Kidney tubule cell (primary cell): ENCODE measurements at places on chromosomes 12 and 14.

- DNase-seq = no peak
Observed at GRCh38 chr12:15858353-15858752, 23.8 kb upstream of the STRAP start.

GRCh38 chr12:14782756-14783155 is 20.5 kb downstream of the WBP11 start:
- DNase-seq = no peak

DNA sequence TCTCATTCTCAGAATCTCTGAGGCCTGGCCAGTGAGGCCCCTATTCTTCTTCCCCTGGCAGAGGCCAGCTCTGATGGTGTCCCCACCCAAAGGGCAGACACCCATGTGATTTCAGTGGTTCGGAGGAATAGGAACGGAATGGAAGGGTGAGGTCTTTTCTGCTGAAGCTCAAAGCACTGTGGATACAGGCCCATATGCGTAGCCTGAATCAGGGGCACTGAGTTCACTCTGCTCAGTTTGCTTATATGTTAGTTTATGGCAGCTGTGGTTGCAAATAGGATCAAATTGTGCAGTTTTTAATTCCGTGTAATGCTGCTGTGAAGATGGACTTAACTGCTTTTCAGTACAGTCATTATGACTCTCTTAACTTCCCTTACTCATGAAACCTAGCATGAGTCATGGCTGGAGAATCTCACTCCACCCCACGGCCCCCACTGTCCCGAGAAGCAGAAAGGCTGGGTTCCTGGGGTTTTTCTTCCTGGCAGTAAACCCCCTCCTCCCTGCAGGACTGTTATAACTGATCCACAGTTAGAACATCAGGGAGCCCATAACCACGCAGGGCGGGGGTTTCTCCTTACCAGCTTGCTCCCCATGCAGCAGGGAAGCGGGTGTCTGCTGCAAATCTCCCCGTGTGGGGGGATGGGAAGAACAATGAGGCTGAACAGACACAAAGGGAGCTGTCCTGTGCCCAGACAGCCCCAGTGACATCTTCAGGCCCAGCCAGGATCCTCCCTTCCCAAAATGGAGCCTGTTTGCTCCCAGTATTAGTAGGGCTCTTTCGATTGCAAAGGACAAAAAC is 122.7 kb downstream of the SLC38A6 start:
- DNase-seq = peak; percentile 93

GRCh38 chr14:67502867-67503266 is 14.3 kb upstream of the TMEM229B start:
- no peak for DNase-seq

DNA sequence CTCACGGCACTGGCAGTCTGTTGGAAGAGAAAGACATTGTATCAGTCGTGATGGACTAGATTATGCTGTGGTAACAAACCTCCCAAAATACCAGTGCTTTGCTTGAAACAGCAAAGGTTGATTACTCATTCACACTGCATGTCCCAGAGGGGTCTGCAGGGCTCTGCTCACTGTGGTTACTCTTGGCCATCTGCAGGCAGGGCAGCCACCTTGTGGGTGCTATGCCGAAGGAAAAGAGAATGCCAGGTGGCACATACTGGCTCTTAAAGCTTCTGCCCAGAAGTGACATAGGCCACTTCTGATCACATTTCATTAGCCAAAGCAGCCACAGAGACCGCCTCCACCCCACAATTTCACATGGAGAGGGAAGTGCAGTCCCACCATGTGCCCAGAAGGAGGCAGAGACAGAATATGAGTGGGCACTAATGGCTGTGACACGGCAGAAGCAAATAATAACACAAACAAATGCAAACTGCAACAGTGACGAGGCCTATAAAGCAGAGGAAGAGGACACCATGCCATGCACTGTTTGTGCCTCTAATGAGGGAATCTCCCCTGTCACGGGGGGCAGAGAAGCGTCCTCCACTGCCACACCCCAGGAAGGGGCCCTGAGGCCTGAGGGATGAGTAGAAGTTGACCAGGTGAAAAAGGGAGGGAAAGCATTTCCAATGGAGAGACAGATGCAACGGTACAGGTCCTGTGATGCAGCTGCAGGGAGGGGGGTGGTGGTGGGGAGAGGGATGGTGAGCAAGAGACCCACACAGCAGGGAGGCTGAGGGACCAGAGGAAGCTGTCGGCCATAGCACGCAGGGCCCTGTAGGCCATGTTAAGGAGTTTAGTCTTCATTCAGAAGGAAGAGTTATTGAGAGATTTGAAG is 51.7 kb upstream of the KICS2 start:
- peak; percentile 13 for DNase-seq

- DNase-seq = no peak
Observed at GRCh38 chr12:41772478-41772877, 372.2 kb downstream of the GXYLT1 start.

DNA sequence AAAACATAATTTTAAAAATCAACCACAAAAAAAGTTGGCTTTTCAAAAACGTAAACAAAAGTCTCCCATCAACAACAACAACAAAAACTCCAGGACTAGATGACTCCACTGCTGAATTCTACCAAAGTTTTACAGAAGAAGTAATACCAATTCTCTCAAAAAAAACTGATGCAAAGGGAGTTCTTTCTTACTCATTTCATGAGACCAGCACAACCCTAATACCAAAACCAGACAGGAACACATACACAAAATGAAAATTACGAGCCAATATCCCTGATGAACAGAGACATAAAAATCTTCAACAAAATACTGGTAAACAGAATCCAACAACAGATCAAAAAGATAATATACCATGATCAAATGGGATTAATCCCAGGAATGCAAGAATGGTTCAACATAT is 147.3 kb downstream of the BTG1 start:
- DNase-seq = no peak

- no peak for DNase-seq
Observed at GRCh38 chr12:57887631-57888408, 41.3 kb upstream of the CTDSP2 start.

DNA sequence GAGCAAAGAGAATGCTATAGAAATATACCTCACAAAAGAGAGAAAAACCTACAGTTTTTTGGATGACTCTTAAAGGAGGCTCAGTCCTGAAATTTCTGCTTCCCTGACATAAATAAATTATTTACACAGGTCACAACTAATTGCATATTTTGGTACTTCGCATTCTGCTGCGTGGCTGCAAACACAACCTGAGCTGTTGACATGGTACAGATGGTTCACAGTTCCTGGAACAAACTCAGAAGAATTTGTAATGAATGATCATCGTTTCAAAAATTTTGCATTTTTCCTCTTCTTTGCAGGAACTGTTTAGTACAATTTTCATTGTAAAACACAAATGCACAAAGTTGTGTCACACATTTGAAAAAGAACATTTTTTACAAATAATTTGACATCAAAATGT is 313.7 kb upstream of the SYT1 start:
- DNase-seq = no peak

DNA sequence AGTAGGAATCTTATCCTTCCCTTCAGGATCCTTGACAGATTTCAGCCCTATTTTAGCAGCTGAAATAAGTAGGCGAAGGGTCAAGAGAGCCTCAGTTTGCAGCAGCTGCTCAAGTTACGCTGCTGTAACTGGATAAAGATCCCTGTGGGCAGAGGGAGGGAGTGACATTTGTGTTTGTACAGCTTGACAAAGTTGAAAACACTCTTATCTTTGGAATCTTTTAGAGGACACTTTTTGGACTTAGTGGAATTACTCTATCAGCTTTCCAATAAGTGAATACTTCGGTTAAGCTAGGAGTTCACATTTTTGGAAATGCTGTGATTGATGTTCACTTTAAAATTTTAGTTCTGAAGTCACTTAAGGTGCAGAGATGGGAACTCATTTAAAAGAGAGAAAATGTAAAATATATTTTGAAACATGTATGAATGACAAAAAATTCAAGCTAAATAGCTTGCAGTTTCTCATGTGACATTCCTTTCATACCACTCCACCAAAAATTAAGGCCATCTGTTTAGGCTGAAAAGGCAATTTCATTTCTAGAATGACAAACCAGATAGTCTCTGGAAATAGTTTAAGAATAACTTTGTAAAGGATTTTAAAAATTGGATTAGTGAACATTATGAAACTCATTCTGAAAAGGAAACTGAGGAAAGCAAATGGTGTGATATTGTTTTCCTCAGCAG is 55.2 kb downstream of the SLC38A4 start:
- no peak for DNase-seq

DNA sequence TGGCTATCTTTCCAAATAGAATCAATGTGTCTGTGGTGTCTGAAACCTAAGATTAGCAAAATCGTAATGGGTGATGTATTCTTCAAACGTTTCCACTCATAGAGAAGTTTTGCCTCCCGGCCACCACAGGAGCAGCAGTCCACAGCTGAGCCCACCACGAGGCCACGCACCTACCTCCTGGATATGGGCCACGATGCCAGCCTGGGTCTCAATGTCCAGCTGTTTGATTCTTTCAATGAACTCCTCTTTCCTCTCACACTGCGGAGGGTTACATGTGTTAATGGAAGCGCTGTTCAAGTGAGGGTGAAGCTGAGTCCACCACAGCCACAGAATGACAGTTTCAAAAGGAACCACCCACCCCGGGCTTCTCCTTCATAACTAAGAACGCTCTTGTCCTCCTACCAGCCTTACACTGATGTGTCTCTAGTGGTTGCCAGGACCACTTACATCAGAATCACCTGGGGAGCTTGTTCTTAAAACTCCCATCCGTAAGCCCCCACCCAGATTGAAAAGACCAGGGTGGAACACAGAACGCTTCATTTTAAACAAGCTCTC is 75.3 kb downstream of the CCDC88C start:
- no peak for DNase-seq
